ENCODE measurements at places on chromosomes 4 and X.

DNA sequence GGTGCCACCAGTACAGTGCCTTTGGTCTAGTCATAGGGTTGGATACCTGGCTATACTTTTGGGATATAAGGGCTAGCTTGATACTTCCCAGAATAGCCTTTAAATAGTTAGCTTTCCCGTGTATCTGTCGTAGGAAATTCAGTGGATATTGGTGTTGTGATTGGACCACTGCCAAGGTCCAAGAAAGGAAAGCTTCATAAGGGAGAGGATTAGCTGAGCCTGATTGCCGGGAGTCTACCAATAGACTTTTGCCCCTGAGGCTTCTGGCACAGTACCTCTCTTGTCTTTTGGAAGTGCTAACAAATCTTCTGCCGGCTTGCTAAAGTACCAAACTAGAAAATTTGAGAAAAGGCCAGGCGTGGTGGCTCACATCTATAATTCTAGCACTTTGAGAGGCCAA lies 350.6 kb downstream of the CHIC1 start:
- DNase-seq: no peak

- no peak for DNase-seq
Measured at GRCh38 chr4:142832022-142832421, 14.1 kb downstream of the INPP4B start.

GRCh38 chrX:48522291-48522690 lies 683 bp downstream of the EBP start:
- DNase-seq: no peak

GRCh38 chrX:103817502-103817901 lies 14.6 kb downstream of the RAB9B start:
- DNase-seq: peak; percentile 68

DNA sequence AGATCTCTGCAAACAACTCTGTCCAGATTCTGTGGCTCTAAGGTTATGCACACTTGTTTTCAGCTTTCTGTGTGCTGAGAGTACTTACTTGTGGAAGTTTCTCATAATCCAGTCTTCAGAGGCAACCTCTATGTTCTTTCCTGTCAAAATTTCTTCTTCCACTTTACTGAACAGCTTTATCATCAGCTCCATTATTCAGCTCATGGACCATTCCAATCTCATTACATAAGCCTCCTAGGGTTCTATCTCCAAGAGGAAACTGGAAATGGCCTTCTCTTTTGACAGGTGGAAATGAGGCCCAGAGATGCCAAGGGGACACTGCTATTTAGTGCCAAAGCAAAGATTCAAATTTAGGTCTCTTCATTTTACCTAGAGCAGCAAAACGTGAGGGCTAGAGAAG lies 61.3 kb downstream of the CHRDL1 start:
- DNase-seq: no peak

DNA sequence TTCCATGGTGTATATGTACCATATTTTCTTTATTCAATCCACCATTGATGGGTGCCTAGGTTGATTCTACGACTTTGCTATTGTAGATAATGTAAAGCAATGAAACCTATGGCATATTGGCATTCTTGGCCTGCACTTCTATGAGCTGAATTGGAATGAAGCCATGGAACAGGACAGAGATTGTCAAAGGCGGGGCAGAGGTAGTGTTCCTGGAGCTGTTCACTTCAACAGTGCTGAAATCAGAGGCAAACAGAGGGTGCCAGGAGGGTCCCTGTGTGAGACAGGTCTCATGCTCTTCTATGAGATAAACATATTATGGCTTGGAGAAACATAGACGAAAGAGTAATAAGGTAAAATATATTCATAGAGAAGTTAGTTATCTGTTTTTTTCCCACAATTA lies 342.6 kb upstream of the VCX start:
- no peak for DNase-seq

- no peak for DNase-seq
Measured at GRCh38 chr4:26692014-26692726, 108.3 kb downstream of the TBC1D19 start.

- DNase-seq: no peak
Measured at GRCh38 chr4:13240066-13240465, 244.1 kb downstream of the RAB28 start.

DNA sequence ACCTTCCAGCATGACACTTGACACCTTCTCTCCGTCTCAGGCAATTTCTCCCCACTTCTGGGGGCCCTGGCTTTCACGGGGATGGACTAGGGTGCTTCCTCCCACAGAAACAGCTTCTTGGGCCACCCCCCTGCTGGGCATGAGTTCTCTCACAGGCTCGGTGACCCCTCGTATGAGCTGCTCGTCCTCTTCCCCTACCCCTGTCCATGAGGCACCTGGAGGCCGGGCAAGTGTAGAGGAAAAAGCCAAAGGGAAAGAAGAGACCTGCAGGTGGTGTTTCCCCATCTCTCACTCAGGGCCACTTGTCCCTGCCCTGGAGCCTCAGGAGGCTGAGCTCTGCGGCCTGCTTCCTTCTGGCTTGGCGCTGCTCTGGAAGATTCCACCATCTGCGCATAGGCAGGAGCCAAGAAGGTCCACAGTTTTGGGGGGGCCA lies 1.9 kb upstream of the RGS12 start:
- DNase-seq: no peak

- DNase-seq: no peak
Measured at GRCh38 chr4:144906181-144906925, 191.6 kb downstream of the ANAPC10 start.

- no peak for DNase-seq
Measured at GRCh38 chr4:74431113-74431826, 13.7 kb upstream of the AREG start.

GRCh38 chr4:3337357-3337732 lies 44.5 kb downstream of the RGS12 start:
- no peak for DNase-seq

- DNase-seq: no peak
Measured at GRCh38 chrX:125378205-125378604, 58.5 kb downstream of the TEX13C start.

DNA sequence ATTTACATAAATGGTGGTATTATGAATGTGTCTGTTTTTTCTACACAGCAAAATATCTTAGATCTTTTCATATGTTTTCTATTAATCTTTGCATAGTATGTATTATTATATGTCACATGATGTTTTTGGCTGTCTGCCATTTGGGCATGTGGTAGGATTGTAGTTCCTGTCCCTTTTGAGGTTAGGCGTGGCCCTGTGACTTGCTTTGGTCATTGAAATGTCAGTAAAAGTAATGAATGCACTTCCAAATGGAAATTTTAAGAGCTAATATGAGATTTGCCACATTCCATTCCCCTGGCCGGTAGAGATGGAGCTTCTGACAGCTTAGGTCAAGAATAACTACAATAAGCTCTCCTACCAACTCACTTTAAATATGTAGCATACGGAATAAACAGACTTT lies 45.1 kb downstream of the JADE3 start:
- DNase-seq: no peak

DNA sequence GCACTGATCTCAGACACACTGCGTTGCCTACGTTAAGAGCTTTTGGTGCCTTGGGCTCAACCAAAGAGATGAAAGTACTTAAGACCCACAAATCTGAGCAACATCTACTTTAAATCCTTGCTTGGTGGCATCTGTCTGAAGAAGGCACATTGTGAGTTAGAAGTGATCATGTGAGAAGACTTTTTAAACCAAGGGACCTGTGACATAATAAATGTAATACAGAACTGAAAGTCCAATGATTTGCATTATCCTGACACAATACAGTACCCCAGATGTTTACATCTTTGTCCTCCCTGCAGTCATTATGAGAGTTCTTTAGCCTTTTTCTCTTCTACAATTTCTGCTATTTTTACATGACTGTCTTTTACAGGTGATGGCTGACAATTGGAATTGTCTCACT lies 96.7 kb upstream of the FTHL17 start:
- DNase-seq: no peak

GRCh38 chr4:10666616-10667015 lies 18.0 kb downstream of the CLNK start:
- DNase-seq: no peak

GRCh38 chr4:162104459-162105124 lies 59.2 kb downstream of the FSTL5 start:
- DNase-seq: no peak

GRCh38 chr4:108477527-108478108 lies 142.8 kb upstream of the RPL34 start:
- no peak for DNase-seq

DNA sequence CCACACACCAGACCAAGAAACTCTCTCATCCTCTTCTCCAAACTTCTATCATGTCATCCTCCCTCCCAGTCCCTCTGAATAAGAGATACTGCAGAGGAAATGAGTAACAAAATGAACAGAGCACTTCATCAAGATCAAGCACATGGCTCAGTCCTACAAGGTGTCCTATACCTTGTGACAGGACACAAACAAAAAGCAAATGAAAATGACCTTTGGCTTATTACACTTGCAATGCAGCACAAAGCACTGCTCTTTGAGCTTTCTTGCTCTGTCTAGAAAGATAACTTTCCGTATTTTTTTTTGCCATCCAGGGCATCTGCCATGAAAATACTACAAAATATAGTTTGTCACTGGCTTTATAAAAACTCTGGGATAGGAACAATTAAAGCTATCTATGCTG lies 402.7 kb downstream of the HNRNPD start:
- no peak for DNase-seq

- no peak for DNase-seq
Measured at GRCh38 chr4:149727663-149728062, 88.0 kb downstream of the IQCM start.

DNA sequence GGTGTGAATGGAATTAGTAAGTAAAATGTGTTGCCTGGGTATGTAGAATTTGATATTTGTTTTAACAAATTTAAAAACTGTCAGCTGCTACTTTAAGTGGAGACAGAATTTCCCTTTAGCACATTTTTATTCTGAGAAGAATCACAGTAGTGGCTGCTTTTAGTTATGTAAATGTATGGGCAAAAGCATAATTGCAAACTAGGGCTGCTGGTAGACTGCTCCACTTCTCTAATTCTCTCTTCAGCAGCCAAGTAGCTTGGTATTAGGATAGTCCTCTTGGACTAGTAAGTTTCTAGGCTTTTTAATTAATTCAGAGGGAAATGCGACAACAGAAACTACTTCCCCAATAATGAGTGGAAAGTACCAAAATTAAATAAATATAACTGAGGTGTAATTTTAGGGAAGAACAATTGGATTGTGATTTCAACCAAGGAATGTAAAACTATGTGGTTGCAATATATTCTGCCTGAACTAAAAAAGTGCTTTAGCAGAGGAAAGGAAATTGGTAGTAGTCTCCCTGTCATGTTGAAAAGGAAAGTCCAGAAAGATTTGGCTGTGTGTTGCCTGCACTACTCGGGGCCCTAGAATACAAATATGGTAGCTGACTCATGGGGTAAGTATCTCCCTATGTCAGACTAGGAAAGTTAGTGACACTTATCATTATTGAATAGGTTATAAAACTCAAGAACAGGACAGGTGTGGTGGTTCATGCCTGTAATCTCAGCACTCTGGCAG lies 9.2 kb upstream of the EIF4E start:
- no peak for DNase-seq

DNA sequence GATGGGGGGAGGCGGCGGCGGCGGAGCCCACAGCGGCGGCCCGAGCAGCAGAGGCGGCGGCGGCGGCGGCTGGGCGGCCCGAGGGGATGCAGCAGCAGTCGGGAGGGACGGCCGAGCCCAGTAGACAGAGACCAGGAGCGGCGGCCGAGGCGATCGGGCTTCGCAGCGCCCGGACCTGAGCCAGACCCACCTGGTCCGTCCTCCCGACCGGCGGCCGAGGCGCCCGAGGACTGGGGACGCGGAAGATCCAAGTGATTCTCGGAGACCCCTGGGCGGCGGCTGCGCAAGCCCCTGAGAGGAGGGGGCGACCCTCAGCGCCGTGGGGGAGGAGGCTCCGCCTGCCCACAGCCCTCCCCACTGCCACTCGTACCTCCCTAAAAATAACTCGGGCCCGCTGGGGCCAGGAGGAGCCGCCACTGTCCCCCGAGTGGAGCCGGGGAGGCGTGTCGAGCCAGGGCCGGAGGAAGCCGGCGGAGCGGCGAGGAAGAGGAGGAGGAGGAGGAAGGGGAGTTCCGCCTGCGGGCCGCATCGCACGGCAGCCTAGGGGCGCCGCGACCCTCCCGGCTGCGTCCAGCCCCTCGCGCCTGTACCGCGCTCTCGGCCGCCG lies 608 bp downstream of the RAPGEF2 start:
- peak; percentile 29 for DNase-seq

GRCh38 chrX:43882294-43882681 lies at the start of gene MAOB:
Gene MAOB (minus strand): TSS chrX:43882450. CDS start chrX:43882299, 151 bp downstream.
- DNase-seq: no peak

DNA sequence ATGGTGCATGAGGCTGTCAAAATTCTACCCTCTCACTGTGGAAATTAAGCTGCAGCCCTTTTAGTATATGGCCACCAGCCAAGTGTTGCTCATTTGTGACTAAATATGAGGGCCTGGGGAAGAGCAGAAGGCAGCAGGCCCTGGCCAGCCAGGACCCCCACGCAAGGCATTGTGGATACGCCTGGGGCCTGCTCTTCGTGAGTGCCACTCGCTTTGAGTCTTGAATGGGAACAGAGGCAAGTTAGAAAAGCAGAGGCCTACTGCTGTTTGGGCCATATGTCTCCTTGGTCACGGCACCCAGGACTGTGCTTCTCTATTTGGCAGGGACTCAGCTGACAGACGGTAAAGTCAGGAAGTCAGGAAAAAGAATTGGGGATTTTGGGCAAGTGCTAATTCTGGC lies 10.9 kb downstream of the RTL5 start:
- no peak for DNase-seq

Data from CD4-positive, alpha-beta T cell treated with Interleukin-2 at 100 ng/mL for 4 hours (primary cell).